ENCODE measurements at places on chromosomes 2 and 18. TPM values are rescaled to one million over a fixed set of nuclear protein-coding genes. Genes with fewer than 3 reads are reported as not detected.

Gene ALK
- 0.01 TPM for polyA plus RNA-seq

Gene HOXD13
- not detected for polyA plus RNA-seq

Gene CEBPZOS
- polyA plus RNA-seq, result 55.3 TPM

Gene FHOD3
- 33.5 TPM for polyA plus RNA-seq

Gene RPRM
- polyA plus RNA-seq, result not detected

Gene GRHL1
- 0.69 TPM for polyA plus RNA-seq

Gene BOLL
- not detected for polyA plus RNA-seq

Gene ATP6V1B1
- polyA plus RNA-seq, result 1.0 TPM
